Activated CD4-positive, alpha-beta T cell treated with anti-CD3 and anti-CD28 coated beads, Interleukin-2, amount 50 U/mL, for 48 hours (primary cell): ENCODE measurements at places on chromosomes 1 and 21.

GRCh38 chr1:30618335-30618747 is 105.0 kb downstream of the MATN1 start:
- DNase-seq = no peak

DNA sequence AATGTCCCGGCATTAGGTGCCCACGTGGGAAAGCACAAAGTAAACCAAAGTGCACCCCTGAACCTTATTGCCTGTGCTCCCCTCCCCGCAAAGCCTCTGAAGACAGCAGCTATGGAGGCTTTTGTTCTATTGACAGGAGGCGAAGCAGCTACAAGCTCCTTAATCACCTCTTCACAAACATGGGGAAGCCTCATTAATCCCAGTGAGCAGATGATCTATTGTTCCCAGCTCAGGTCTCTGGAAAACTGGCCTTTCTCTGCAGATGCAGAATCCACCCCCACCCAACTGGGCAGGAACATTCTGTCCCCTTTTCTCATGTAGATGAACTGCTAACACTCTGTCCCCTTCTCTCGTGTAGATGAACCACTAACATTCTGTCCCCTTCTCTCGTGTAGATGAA is 190.5 kb upstream of the CSF3R start:
- no peak for DNase-seq

GRCh38 chr21:36022427-36023091 is 37.8 kb downstream of the SETD4 start:
- DNase-seq = no peak

DNA sequence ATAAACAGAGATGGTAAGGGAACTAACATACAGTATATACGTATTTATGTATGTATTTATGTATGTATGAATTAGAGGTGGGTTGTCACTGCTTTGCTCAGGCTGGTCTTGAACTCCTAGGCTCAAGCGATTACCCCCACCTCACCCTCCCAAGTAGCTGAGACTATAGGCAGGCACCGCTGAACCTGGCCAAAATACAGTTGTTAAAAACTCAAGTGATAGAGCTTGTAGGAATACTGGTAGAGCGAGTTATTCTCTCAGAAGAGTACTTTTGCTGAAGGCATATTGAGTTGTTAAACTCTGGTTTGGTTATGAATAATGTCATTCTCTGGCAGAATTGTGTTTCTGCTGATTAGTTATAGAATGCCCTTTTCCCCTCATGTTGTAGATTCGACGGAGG is 38.9 kb downstream of the UBE4B start:
- DNase-seq = no peak

- peak; percentile 93 for DNase-seq
Observed at GRCh38 chr1:224513787-224514209, 79.2 kb upstream of the WDR26 start.

- no peak for DNase-seq
Observed at GRCh38 chr1:17907999-17908398, 152.9 kb downstream of the ACTL8 start.

GRCh38 chr1:12475101-12475500 is 142.9 kb downstream of the DHRS3 start:
- DNase-seq = no peak

DNA sequence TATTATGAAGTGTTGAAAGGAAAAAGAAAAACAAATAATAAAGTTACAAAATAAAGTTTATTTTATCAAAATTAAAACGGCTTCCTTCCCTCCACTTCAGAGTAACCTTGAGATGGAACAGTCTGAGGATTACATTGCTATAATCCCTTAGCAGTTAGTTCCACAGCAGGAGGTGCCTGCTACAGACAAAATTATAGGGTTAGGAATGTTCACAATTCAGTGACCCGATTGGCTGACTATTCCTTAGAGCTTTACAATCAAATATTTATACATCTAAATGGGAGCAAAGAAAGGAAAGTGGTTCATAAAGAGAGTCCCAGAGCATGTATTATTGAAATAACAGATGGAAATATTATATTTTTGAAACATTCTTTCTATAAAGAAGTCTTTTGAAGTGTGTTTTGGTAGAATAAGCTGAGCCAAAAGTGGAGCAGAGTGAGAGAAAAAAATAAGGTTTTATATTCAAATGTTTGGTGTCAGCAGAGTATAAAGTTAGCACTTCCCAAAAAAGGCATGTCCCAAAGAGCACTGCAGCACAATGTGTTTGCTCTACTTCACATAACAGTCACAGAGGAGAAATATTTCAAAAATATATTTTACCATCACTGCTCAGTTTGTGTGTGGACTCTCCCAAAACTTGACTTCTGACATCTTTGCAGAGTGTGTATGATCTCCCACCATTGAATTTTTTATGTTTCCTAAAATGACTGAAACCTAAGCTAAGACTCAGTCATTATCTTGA is 71.4 kb upstream of the GORAB start:
- DNase-seq = no peak

GRCh38 chr1:1361982-1362423 is 3.6 kb upstream of the MXRA8 start:
- no peak for DNase-seq

- no peak for DNase-seq
Observed at GRCh38 chr1:24702511-24703293, 42.5 kb upstream of the CLIC4 start.

DNA sequence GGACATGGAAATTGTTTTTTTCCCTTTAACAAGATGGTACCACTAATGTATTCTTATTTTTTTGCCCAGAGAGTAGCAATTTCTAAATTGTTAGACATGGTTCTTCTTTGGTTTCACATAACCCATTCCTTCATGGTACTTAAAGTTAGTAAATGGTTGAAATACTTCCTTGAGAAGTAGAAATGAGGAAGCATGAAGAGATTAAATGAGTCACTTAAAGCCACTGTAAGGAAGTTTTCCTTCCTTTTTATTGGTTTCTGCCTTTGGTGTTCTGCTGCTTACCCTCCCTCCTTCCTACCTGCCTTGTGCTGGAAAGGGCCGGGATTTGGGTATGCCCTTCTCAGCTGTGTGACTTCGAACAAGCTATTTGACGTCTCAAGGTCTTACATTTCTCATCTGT is 101.0 kb downstream of the KIF26B start:
- DNase-seq = no peak

- no peak for DNase-seq
Observed at GRCh38 chr1:235275223-235275622, 52.8 kb downstream of the ARID4B start.

- DNase-seq = peak; percentile 61
Observed at GRCh38 chr1:67760030-67760821, 73.0 kb downstream of the GNG12 start.

DNA sequence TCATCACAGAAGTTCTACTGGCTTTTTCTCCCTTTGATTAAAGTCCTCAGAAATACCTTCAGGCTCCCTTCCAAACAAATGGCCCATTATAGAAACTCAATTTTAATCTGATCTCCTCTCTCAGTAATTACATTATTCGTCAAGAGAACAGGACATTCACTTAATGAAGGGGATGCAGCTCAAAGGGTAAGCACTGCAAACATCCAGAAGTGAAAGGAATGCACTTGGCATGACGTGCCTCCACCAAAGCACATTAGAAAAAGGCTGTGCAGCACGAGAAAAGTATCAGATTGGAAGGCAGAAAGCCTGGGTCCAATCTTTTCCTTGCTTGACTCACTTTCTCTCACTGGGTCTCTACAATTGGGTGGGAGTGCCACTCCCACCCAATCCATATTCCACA is 222.6 kb upstream of the BEND5 start:
- no peak for DNase-seq

DNA sequence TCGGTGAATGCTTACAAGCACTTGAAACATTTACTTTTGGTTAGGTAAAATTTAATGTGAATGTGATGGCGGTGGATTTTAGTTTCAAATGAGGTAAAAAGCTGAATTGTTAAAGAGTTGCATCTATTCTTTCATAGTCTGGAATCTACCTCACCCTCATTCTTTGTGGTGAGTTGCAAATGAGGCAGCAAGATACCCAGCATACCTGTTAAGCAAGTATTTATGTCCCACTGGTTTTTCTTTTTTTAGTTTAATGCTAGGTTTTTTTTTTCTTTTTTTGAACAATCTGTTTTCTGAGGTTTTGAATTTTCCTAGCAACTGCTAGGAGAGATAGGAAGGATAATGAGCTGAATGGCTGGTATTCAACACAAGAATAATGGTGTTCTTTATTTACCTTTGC is 127.9 kb upstream of the CACYBP start:
- no peak for DNase-seq

GRCh38 chr1:14956579-14957195 is 196.9 kb upstream of the TMEM51 start:
- DNase-seq = no peak

GRCh38 chr1:35447278-35447677 is 109.9 kb downstream of the KIAA0319L start:
- no peak for DNase-seq

- DNase-seq = no peak
Observed at GRCh38 chr1:9150582-9151327, 21.9 kb upstream of the GPR157 start.

- DNase-seq = no peak
Observed at GRCh38 chr1:192907545-192908243, 98.9 kb downstream of the RGS2 start.

DNA sequence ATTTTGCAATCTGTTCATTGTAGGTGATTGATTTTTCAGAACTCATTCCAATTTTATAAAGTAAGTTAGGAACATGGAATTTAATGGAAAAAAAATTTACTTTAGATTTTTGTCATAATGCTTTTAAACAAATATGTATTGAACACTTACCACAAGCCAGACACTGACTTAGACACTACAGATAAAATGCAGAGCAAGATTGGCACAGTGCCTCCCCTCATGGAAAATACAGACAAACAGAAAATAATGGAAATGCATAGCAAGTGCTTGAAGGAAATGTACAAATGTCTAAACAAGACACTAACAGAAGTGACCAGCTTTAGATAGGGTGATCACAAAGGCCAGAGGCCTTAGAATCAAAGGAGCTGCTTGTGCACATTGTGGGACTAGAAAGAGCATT is 260.5 kb upstream of the ADGRL2 start:
- DNase-seq = no peak

DNA sequence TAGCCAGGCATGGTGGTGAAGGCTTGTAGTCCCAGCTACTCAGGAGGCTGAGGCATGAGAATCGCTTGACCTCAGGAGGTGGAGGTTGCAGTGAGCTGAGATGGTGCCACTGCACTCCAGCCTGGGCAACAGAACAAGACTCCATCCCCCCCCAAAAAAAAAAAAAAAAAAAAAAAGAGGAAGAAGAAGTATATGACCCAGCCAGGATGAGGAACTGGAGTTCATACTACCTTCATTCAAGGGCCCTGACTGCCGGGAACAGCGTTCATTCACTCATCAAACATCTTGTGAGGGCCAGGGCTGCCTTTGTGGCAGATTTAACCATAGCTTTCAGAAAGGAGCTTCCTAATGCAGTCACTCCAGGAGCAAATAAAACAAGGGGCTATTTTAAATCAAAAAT is 127.6 kb downstream of the MRPS6 start:
- no peak for DNase-seq

DNA sequence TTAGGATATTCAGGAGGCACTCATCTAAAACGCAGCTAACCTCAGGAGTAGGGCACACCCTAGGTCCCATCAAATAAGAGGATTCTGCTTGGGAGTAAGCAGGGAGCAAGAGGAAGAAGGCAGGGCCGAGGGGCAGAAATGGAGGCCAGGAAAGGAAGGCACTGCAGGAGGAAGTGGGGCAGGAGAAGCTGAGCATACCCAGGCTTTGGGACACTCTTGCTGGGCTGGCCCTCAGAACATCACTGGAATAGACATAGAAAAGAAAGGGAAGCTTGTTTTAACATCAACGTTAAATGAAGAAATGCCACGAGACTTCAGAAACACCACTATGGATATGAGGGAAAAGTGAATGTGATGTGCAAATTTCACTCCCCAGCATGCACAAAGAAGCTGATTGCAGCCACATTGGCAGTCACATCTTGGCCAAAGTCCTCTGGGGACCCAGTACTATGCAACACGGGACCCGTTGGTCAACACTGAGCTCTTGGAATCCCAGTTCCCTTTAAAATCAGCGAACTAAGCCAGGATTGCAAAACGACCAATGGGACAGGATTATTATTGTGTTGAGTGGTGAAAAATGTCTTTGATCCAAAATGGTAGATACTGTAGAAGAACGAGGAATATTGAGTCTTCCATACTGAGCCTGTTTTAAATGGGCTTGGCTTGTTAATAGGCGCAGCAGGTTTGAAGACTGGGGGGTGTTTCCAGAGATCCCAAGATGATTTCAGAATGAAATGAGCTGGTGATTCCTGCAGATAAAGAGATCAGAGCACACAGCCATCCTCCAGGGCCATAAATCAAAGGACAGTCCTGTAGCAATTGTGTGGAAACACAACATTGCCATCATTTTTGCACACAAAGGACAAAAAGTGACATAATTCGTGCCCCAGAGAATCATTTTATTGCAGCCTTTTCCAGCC is 152.4 kb downstream of the TOMM20 start:
- no peak for DNase-seq

- peak; percentile 83 for DNase-seq
Observed at GRCh38 chr1:180252638-180253536, 22.8 kb downstream of the LHX4 start.
